ENCODE measurements at places on chromosomes 2 and 18.

- DNase-seq = no peak
These were observed 30.2 kb downstream of the TGFBRAP1 start for GRCh38 chr2:105299290-105299689.

DNA sequence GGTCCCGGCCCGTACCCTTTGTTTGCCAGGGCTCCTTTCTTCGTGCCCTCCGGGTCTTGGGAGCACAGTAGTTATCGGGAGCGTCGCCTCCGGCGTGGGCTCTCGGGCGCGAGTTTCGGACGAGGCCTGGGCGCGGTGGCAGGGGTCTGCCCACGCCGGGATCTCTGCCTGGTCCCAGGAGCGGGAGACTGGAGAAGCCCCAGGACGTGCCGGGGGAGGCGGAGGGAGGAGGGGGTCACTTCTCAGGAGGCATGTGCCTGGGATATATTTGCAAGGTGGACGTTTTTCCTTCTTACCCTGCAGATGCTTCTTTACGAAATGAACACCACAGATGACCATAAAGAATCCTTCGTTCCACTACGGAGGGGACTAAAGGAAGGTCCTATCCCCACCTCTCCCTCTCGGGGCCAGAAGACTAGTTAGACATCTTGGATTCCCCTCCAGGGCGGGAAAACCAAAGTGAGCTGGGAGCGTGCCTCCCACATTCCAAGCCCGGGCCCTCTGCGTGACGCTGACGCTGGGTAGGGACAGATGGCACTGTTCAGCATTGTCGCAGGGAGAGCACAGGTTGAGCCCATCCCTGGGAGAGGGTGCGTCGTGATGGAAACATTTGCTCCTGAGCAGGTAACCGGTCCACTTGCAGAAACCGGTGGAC is 483 bp upstream of the FHL2 start:
- no peak for DNase-seq

DNA sequence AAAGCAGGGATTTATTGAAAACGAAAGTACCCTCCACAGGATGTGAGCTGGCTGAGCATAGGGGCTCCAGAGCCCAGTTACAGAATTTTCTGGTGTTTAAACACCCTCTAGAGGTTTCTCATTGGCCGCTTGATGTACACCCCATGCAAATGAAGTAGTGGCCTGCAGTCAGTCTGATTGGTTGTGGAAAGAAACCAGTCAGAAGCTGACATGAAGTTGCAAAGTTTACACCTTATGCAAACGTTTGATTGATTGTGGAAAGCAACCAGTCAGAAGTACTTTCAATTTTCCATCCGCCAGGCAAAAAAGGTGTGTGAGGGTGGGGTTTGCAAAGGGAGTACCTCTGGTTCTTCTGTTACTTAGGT is 62.3 kb downstream of the VWA3B start:
- DNase-seq = no peak

DNA sequence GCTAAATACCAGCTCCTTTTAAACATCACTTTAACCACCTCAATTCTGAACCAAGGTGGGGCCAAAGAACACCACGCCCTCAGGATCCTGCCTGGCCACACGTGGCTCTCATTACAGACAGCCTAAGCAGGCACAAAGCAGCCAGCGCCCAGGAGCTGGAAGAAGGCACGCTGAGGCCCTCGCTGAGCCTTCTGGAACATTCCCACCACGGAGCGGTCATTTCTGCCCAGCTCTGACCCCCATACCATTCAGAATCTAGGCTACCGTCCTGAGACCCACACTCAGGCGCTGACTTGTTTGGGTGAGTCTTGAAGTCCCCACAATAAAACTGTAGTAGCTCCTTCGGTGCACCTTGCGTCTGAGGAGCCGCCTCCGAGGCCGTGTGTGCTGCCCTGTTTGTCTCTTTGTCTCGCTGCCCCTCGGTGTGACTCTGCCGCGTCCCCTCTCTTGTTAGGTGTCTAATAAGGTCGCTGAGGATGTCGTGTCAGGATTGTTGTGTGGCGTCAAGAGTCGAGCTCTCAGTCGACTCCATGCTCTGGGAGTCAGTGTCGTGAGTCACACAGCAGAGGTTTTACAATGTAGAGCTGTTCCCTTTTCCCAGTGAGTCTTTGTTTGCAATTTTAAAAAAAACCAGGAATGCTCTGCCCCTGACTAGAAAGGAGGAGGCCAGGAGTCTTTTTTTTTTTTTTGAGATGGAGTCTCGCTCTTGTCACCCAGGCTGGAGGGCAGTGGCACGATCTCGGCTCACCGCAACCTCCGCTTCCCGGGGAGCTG is 242.4 kb downstream of the KLHL29 start:
- DNase-seq = no peak

DNA sequence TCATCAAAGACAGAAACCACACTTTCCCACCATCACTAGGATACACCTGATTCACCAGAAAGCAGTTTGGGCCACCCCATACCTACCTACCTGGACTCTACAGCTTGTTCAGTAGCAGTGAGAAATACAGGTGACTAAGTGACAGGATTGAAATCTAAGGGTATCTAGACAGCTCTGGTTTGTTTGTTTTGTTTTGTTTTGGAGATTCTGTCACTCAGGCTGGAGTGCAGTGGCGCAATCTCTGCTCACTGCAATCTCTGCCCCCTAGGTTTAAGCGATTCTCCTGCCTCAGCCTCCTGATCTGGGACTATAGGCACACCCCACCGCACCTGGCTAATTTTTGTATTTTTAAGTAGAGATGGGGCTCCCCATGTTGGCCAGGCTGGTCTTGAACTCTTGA is 3.1 kb downstream of the TTC21B start:
- no peak for DNase-seq

- no peak for DNase-seq
These were observed 10.3 kb downstream of the STAMBP start for GRCh38 chr2:73838889-73839534.

- peak; percentile 44 for DNase-seq
These were observed 19.1 kb downstream of the CAPG start for GRCh38 chr2:85390941-85391669.

GRCh38 chr2:24586955-24587354 is 95.9 kb downstream of the NCOA1 start:
- no peak for DNase-seq

DNA sequence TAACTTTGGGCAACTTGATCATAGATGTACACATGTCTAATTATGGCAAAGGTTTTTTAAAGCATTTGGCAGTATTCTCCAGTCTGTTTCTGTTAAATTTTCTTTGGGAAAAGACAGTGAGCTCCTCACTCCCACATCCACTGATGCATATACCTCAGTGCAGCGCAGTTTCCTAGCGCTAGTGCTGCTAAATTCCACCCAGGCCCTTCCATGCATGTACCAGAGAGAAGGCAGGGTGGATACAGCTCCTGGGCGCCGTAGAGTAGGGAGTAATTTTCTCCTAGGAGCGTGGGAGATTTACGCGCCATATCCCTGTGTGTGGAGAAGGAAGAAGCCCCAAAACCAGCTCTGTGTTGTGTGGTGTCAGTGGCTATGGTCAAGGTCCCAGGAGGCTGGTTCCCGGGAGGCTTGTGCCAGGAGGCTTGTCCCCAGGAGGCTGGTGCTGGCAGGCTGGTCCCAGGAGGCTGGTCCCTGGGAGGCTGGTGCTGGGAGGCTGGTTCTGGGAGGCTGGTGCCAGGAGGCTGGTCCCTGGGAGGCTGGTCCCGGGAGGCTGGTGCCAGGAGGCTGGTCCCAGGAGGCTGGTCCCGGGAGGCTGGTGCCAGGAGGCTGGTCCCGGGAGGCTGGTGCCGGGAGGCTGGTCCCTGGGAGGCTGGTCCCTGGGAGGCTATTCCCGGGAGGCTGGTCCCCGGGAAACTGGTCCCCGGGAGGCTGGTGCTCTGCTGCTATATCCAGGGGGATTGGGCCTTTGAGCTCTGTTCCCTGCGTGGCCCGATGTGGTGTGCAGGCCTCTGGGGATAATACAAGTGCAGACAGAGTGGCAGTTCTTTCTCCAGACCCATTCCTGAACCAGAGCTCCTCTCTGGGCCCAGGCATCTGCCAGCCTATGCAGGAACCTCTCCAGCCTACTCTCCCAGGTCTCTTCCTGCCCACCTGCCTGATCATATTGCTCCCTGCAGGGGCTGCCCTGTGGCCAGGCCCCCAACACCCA is 161.2 kb downstream of the SEPTIN10 start:
- no peak for DNase-seq

DNA sequence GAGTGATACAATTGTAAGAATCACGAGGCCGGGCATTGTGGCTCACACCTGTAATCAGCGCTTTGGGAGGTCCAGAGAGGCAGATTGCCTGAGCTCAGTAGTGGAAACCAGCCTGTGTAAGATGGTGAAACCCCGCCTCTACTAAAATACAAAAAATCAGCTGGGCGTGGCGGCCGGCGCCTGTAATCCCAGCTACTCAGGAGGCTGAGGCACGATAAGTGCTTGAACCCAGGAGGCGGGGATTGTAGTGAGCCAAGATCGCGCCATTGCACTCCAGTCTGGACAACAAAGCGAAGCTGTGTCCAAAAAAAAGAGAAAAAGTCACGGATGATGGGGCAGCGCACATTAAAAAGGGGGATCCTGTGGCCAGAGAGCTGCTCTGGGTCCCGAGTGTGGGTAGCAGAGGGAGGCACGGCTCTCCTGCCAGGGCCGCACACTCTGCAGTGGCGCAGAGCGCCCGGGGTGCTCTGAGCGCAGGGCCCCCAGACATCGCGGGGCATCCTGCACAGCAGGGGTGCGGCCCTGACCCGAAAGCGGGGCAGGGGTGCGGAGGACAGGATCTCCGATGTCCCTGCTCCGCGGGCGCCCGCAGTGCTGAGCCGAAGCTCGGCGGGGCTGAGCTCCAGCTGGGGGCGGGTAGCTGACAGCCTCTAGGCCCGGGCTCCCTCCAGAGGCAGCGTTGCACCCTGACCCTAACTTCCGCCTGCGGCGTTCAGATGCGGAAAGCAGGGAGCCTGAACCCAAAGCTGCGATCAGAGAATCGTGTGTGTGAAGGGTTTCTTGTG is 30.4 kb upstream of the RAB6D start:
- no peak for DNase-seq

DNA sequence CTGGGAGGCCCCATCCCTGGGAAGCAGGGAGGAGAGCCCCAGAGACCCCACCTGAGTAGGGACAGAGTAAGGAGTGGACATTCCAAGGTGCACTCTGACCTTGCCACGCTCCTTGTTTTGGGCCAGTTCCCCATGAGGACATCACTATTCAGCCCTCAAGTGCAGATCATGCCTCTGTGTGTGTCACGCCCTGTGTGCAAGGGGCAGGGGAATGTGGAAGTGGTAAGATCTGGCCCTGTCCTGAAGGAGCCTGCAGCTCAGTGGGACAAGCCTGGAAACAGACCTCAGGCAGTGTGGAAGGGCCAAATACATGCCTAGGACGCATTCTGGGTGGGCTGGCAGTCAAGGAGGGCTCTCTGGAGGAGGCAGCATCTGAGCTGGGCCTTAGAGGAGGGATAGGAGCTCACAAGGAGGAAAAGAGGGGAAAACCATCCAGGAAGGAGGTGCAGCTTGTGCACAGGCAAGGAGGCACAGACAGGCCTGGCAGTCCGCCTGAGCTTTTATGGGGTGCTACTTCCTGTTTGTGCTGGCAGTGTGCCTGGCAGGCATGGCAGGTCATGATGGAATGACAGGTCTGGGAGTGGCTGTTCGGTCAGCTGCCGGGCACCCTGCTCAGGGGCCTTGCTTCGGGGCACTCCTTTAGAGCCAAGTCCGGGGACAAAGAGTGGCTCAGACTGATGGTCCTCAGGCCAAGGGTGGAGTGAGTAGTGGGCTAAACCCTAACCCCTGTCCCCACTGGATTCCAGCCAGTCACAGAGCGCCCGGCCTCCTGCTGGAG is 3.3 kb downstream of the KLHL30 start:
- DNase-seq = no peak

GRCh38 chr2:39547811-39548719 is 111.0 kb upstream of the MAP4K3 start:
- no peak for DNase-seq

- DNase-seq = no peak
These were observed 467.6 kb upstream of the CWC22 start for GRCh38 chr2:180474716-180475115.

DNA sequence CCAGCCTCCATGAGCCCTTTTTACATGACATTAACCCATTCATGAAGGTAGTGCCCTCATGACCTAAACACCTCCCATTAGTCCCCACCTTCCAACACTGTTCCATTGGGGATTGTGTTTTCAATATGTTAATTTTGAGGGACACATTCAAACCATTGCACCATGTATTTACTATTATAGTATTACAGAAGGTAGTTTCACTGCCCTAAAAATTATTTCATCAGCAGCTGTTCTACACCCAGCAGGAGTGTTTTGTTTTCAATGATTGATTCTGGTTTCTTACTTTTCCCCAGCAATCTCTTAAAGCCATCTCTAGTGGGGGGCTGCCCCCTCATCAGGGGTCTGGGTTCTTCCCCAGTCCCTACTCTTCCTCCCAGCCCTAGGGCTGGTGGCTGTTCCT is 71.9 kb downstream of the CERS6 start:
- DNase-seq = no peak

- no peak for DNase-seq
These were observed 134.0 kb upstream of the NCK2 start for GRCh38 chr2:105610576-105611332.

Measured in activated CD8-positive, alpha-beta memory T cell treated with anti-CD3 and anti-CD28 coated beads for 1 hour (primary cell).